ENCODE measurements at places on chromosomes 1 and 21.

DNA sequence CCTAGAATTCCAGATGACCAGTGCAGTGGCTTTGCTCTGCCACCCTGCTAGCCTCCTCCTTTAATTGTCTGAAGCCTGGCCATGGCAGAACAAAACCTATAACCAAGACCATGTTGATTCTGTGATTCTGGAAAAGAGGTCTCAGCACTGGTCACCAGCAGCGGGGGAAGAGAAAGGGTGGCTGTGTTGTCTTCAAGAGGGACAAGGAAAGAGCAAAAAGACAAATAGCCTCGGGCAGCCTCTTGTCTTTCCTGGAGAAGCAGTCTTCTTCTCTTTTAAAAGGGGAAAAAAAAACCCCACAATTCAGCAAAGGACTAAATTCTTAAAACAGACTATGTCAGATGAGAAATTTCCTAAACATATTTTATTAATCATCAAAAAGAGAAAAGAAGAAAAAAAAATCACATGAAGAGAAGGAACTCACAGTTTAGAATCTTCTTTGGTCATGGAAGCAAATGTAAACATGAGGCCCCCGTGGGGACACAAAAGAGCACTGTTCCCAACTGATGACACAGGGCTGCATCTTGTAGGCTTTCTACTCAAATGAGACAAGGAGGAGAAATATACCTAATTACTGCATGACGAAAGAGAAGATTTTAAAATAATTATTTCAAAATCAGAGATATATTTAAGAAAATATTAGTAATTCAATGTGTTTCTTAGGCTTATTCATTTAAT lies 36.3 kb upstream of the RAP1GAP start:
- DNase-seq, result no peak

- DNase-seq, result no peak
Observed at GRCh38 chr1:2584686-2585317, 1.8 kb upstream of the PRXL2B start.

- DNase-seq, result no peak
Observed at GRCh38 chr1:201678264-201679101, 139.6 kb downstream of the NAV1 start.

DNA sequence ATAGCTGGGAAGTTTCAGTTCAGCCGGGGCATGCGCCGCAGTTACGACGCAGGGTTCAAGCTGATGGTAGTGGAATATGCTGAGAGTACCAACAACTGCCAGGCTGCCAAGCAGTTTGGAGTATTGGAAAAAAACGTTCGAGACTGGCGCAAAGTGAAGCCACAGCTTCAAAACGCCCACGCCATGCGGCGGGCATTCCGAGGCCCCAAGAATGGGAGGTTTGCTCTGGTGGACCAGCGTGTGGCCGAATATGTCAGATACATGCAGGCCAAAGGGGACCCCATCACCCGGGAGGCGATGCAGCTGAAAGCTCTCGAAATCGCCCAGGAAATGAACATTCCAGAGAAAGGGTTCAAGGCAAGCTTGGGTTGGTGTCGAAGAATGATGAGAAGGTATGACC lies 9.9 kb downstream of the POGK start:
- no peak for DNase-seq
